GM12878 (cell line): ENCODE measurements at places on chromosomes 16 and 17. TPM values are rescaled to one million over a fixed set of nuclear protein-coding genes. Genes with fewer than 3 reads are reported as not detected.

- H3K27me3 ChIP-seq: no peaks in the 10 kb centered on the region; the same call in 1 of the 2 replicates
- H3K36me3 ChIP-seq: no peaks in the 10 kb centered on the region
- no peak overlapping the region for H3K27ac ChIP-seq
- H3K4me3 ChIP-seq: no peak overlapping the region
- H3K4me1 ChIP-seq: no peaks in the 10 kb centered on the region
- no peak for DNase-seq
These were observed 49.3 kb upstream of the BCO1 start for GRCh38 chr16:81189100-81189664.

- H3K4me1 ChIP-seq: peaks cover 10% of the 10 kb centered on the region
- no peak overlapping the region for H3K4me3 ChIP-seq
- H3K36me3 ChIP-seq: peaks cover 2% of the 10 kb centered on the region
- H3K27me3 ChIP-seq: no peaks in the 10 kb centered on the region
- DNase-seq: no peak
These were observed 7.8 kb downstream of the PSMD12 start for GRCh38 chr17:67358612-67359011.

GRCh38 chr17:58432806-58433573 is 15.7 kb upstream of the RNF43 start:
- H3K36me3 ChIP-seq: no peaks in the 10 kb centered on the region
- no peak for DNase-seq

GRCh38 chr17:78375401-78376151 is 2.9 kb upstream of the PGS1 start:
- no peak overlapping the region for H3K4me3 ChIP-seq
- no peak for DNase-seq
- H3K27me3 ChIP-seq: no peaks in the 10 kb centered on the region
- no peak overlapping the region for H3K27ac ChIP-seq

The ANKRD40CL gene
- not detected in 2 replicates for total RNA-seq

DNA sequence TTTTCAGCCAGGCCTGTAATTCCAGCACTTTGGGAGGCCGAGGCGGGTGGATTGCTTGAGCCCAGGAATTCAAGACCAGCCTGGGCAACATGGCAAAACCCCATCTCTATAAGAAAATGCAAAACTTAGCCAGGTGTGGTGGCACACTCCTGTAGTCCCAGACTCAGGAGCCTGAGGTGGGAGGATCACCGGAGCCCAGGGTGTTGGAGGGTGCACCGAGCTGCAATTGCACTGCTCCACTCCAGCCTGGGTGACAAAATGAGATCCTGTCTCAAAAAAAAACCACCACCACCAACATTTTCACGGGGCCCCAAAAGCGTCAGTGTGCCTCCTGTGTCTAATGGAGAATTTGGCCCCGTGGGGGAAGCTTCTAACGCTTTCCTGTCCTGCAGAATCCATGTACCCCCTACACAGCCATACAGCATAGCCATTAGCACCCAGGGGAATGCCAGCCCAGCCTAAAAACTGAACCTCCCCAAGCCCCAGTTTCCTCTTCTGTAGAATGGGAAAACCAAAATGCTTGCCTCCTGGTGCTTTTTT is 22.2 kb upstream of the MAP3K14 start:
- no peaks in the 10 kb centered on the region for H3K27me3 ChIP-seq
- no peak overlapping the region for H3K27ac ChIP-seq
- no peak for DNase-seq
- H3K4me3 ChIP-seq: no peak overlapping the region
- H3K4me1 ChIP-seq: peaks cover 9% of the 10 kb centered on the region

- H3K4me3 ChIP-seq: no peak overlapping the region
- no peaks in the 10 kb centered on the region for H3K27me3 ChIP-seq
- 0 out of 2 replicates have a peak, but pooled peaks cover 5% of the 10 kb centered on the region for H3K36me3 ChIP-seq
- no peak overlapping the region for H3K27ac ChIP-seq
- DNase-seq: no peak
These were observed 3.0 kb upstream of the QPRT start for GRCh38 chr16:29675811-29676643.

The PPL gene
- 0.11 and 0.18 TPM in 2 replicates for total RNA-seq

The TBC1D3D gene
- 0.67 TPM in 1 of 2 replicates, not detected in the other for total RNA-seq

- no peak overlapping the region for H3K4me3 ChIP-seq
- H3K36me3 ChIP-seq: peaks cover 19% of the 10 kb centered on the region
- H3K27ac ChIP-seq: no peak overlapping the region; the same call in 1 of the 2 replicates
- no peaks in the 10 kb centered on the region for H3K27me3 ChIP-seq
These were observed 9.7 kb downstream of the PITPNA start for GRCh38 chr17:1552932-1553331.

GRCh38 chr16:54577651-54578128 is 291.1 kb upstream of the IRX3 start:
- no peak overlapping the region for H3K27ac ChIP-seq
- no peaks in the 10 kb centered on the region for H3K36me3 ChIP-seq
- no peak overlapping the region for H3K4me3 ChIP-seq
- no peaks in the 10 kb centered on the region for H3K27me3 ChIP-seq
- no peak for DNase-seq

- H3K27me3 ChIP-seq: no peaks in the 10 kb centered on the region
- H3K27ac ChIP-seq: no peak overlapping the region
- H3K4me1 ChIP-seq: peaks cover 5% of the 10 kb centered on the region; the same call in 1 of the 2 replicates
- no peak for DNase-seq
- no peak overlapping the region for H3K4me3 ChIP-seq
These were observed 6.6 kb downstream of the CAPN15 start for GRCh38 chr16:534135-534534.

DNA sequence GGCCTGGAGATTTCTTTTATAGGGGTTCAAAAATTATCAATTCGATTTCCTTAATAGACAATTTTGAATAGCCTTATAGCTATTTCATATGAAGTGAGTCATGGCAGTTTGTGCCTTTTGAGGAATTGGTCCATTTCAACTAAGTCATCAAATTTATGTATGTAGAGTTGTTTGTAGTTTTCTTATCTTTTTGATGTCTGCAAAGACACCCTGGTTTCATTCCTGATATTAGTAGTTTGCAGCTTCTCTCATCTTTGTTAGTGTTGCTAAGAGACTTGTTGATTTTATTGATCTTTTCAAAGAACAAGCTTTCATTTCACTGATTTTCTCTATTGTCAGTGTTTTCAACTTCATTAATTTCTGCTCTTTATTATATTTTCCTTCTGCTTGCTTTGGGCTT is 44.2 kb downstream of the N4BP1 start:
- no peak overlapping the region for H3K27ac ChIP-seq
- no peak overlapping the region for H3K4me3 ChIP-seq
- H3K27me3 ChIP-seq: no peaks in the 10 kb centered on the region
- H3K36me3 ChIP-seq: no peaks in the 10 kb centered on the region
- DNase-seq: no peak
- H3K4me1 ChIP-seq: peaks cover 8% of the 10 kb centered on the region

The RAI1 gene
- 35.4 and 37.7 TPM in 2 replicates for total RNA-seq

- H3K27me3 ChIP-seq: no peaks in the 10 kb centered on the region
- no peak for DNase-seq
- H3K36me3 ChIP-seq: no peaks in the 10 kb centered on the region
- no peaks in the 10 kb centered on the region for H3K4me1 ChIP-seq
- no peak overlapping the region for H3K4me3 ChIP-seq
These were observed 25.0 kb upstream of the KCNJ2 start for GRCh38 chr17:70144260-70144846.

The KCNJ2 gene
- total RNA-seq: 10.0 and 10.1 TPM in 2 replicates

The DNAH3 gene
- total RNA-seq: not detected in 2 replicates

The GNAO1 gene
- 0.05 TPM in 1 of 2 replicates, not detected in the other for total RNA-seq

- DNase-seq: no peak
- no peak overlapping the region for H3K27ac ChIP-seq
- no peaks in the 10 kb centered on the region for H3K4me1 ChIP-seq
- H3K27me3 ChIP-seq: no peaks in the 10 kb centered on the region
- no peak overlapping the region for H3K4me3 ChIP-seq
- no peaks in the 10 kb centered on the region for H3K36me3 ChIP-seq
These were observed 14.1 kb upstream of the PPM1D start for GRCh38 chr17:60585887-60586286.
